NCI-H1417 (cell line): ENCODE measurements at places on chromosomes 4 and X.

GRCh38 chr4:9765091-9765490, 16.3 kb upstream of the DRD5 start:
- DNase-seq = no peak

- DNase-seq = no peak
These were observed 360.0 kb upstream of the CXorf51A start for GRCh38 chrX:147174591-147174990.

DNA sequence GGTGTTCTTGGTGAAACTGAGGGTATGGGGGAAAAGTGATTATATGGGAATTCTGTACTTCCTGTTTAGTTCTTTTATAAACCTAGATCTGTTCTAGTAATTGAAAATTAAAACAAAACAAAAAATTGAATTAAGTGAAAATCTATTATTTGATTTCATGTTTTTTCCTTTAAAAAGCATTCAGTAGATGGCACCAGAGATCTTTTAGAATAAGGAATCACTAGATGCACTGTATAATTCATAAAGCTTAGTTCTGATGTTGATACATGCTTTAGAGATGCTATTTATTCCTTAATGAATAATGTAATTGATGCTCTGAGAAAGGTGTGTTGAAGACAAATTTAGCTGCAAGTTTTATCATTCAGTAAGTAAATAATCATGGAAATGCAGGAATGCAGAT, 87.3 kb downstream of the LCORL start:
- DNase-seq = no peak

DNA sequence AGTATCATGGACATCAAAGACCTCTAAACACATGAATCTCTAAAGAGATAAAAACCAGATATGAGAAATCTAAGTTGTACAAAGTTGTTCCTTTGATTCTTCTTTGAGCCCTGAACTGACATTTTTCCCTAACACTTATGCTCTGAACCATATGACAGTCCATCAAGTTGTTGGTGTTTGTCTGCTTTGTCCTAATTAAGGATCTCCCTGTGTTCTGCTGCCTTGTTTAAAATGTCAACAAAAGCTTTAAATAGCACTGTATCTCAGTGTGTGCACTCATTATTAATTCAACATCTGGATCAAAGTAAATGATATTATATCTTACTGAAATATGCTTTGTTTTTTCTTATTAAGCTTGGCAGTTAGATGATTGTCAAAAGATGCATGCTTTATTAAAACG, 321.8 kb downstream of the MAPK10 start:
- no peak for DNase-seq

DNA sequence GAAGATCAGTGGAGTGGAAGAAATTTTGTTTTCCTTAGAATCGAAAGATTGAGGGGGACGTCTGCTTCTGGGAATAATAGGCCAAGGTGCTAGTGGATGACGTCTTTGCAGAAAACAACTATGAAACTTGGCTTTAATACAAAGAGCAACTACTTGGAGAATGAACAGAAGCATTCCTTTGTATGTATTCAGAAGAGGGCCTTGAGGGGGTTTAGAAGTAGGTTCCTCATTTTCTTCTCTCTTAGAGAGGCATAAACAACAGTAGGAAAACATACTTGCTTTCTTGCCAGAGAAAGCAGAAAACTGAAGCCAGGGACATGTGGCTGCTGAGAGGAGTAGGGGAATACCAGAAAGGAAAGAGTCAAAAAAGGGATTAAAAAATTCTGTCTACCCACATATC, 167.8 kb downstream of the ZNF330 start:
- no peak for DNase-seq

GRCh38 chrX:20284992-20285391, 18.3 kb upstream of the RPS6KA3 start:
- no peak for DNase-seq

GRCh38 chr4:74244049-74244448, 64.2 kb upstream of the EPGN start:
- DNase-seq = no peak

- no peak for DNase-seq
These were observed 1311.6 kb downstream of the RAPGEF2 start for GRCh38 chr4:160414496-160414895.

GRCh38 chr4:153622778-153623240, 61.3 kb upstream of the TLR2 start:
- DNase-seq = no peak

- no peak for DNase-seq
These were observed 15.3 kb upstream of the HPRT1 start for GRCh38 chrX:134444681-134445080.

DNA sequence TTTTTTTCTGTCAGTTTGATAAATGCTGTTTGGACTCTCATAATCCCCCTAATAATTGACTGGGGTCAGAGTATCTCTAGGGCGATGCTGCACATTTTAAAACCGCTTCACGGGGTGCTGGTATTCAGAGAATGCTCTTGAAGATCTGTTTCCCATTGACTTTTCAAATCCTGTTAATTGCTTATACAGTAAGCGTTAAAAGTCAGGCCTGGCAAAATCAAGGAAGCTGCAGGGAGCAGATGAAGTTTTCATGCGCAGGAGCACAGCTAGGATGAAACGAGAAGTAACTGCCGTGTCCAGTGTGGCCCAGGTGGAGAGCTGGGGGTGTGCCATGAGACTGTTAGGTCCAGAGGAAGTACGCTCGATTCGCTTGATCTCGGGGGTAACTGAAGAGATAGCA, 312.9 kb downstream of the TRIML1 start:
- DNase-seq = no peak

DNA sequence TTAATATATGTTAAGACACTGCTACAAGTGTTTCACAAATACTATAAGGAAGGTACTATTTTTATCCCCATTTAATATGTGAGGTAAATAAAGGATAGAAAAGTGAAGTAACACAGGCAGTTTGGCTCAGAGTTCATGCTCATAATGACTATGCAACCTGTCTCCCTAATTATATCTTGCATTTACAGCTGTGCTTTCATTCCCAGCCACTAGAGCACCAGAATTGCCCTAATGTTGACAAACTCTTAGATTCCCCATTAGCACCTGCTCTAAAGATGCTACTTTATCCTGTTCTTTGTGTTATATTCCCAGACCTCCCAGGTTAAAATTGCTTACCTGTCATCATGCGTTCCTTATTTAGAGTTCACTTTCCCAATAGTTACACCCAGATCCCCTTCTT, 833.6 kb downstream of the CCSER1 start:
- no peak for DNase-seq

- no peak for DNase-seq
These were observed 34.6 kb upstream of the MTM1 start for GRCh38 chrX:150533863-150534262.

DNA sequence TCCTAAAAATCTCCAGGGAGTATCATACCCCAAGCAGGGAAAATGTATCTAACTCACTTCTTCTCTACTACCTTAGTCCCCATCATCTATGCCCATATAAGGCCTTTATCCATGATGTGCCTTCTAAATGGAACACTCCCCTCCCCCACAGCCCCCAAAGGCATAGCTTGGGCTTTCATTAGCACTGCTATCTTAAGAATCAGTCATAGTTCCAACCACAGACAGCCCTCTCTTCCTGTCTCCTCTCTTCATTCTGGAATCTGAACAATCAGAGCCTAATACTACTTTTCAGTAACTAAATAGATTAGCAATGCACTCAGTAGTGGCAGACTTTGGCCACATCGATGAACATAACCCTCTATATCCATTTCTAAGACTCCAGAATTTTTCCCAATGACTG, 313.2 kb upstream of the DKK2 start:
- no peak for DNase-seq

- DNase-seq = no peak
These were observed 11.9 kb downstream of the ADD1 start for GRCh38 chr4:2855584-2855983.

- no peak for DNase-seq
These were observed 328.8 kb downstream of the ZNF674 start for GRCh38 chrX:46216406-46216805.

- DNase-seq = no peak
These were observed 9.0 kb upstream of the HNRNPD start for GRCh38 chr4:82382751-82383150.

- DNase-seq = no peak
These were observed 12.4 kb downstream of the ASB12 start for GRCh38 chrX:64218023-64218422.

- DNase-seq = no peak
These were observed 28.7 kb downstream of the RBPJ start for GRCh38 chr4:26349496-26349895.

DNA sequence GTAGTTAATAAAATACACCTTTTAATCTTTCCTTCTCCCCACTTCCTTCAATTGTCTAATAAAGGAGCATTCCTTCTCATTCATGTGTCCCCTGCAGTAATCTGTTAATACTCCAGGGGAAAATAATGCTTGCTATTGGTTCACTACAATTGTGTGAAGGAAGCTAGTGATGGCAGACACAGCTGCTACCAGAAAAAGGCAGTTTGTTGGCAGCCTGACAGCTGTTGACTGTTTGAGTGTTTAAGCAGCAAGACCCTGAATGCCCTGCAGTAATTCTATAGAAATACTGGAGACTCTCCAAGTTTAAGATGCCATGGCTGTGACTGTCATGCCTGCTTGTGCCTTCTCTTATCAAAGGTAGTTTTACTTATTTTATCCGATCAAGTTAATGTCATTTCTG, 359.5 kb downstream of the C4orf33 start:
- DNase-seq = peak; percentile 1

DNA sequence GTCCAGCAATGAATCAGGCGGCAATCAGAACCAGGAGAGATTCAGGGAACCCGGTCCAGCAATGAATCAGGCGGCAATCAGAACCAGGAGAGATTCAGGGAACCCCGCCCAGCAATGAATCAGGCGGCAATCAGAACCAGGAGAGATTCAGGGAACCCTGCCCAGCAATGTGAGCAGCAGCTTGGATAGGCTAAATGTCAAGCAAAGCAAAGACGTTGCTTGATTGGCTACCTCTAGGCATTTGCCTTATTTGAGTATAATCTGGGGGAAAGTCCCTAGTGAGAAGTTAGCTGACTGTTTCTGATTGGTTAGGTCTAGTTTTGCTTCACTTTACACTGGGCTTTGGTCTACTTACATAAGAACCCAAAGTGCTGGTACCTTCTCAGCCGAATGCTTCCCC, 1212.2 kb upstream of the TENM3 start:
- no peak for DNase-seq

GRCh38 chr4:6050551-6050950, 32.3 kb upstream of the C4orf50 start:
- DNase-seq = no peak
